SHP77 treated with DMSO at 0.1 percent for 48 hours (cell line): ENCODE measurements at places on chromosomes 2 and 18.

- DNase-seq = peak; percentile 5
Measured at GRCh38 chr2:18149660-18150246, 271.3 kb downstream of the KCNS3 start.

- DNase-seq = no peak
Measured at GRCh38 chr18:32891797-32892196, 119.0 kb upstream of the KLHL14 start.

DNA sequence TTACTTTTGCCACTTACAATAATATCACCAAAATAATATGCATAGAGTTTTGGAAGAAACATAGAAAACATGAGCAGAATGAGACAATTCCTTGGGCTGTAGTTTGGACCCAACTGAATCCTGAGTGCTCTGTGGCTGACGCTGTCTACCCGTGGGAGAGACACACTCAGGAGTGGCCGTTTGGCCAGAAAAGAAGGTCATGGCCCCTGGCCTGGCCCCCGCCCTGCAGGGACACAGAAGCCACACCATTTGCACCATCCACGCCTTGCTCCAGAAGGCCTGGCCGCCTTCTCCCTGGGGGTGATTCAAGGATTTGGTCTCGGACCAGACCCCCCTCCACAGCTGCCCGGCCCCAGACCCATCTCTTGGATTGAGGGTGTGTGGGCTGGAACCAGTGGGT is 6.4 kb upstream of the D2HGDH start:
- no peak for DNase-seq

- no peak for DNase-seq
Measured at GRCh38 chr18:61727241-61728193, 165.3 kb downstream of the RNF152 start.

GRCh38 chr2:222468346-222468745 is 44.0 kb downstream of the SGPP2 start:
- DNase-seq = no peak

DNA sequence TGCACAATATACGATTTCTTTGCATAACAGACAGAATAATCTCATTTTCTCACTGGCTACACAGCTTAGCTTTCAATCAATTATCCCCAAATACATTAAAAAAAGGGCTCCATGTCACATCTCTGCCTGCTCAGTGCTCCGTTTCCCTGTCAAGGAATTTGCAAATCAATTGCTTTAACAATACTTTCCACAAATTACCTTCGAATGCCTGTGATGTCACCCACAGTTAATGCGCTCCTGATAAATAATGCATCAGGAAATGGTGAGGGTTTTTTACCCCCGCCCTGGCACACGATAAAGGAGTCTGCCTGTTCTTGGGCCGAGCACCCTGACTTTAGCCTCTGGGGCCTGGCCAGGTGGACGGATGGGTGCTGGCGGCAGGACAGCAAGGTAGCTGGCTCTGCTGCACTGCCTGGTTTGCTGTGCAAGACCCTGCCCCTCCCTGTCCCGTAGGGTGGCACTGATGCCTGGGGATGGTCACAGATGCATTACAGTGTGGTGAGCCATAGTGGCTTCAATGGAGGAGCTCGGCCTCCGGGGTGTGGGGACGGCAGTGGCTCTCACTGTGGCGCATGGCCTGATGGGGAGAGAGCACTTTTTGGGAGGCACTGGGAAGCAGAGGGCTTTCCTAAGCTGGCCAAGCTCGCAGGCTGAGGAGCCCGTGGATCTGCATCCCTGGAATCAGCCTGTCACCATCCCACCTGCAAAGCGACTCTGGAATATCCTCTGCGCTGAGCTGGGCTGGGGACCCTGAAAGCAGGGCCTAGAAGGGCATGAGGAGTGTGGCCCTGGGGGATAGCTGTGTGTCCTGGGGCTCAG is 88.3 kb upstream of the HS6ST1 start:
- no peak for DNase-seq

DNA sequence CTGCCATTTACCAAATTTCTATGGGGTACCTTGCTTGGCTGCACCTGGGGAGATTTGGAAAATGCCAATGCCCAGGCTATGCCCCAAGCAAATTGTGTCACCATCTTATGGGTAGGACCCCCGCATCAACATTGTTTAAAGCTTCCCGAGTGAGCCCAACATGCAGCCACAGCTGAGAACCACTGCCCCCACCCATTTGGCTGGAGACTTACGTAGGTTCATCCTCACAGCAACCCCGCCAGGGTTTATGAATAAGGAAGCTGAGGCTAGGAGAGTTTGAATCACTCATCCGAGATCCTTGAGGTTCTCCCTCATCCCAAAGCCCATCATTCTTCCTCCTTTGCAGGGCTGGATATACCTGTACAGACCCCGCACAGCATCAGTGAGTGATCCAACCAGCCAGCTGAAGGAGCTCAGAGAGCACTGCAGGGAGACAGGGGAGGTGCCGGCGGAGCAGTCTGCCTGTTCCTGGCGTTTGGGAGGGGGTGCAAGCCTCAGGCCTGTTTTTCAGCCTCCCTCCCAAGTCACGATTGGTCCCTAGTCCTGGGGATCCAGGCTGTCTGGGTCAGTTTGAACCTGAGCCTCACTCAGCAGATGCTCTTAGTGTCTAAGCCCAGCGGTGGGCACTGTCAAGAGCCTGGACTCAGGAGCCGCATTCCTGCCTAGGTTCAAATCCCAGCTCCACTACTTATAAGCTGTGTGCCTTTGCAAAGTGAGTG is 164.9 kb downstream of the SMAD7 start:
- no peak for DNase-seq

GRCh38 chr18:79749251-79750191 is 48.2 kb upstream of the KCNG2 start:
- no peak for DNase-seq

GRCh38 chr2:149167941-149168340 is 129.4 kb downstream of the LYPD6B start:
- no peak for DNase-seq

DNA sequence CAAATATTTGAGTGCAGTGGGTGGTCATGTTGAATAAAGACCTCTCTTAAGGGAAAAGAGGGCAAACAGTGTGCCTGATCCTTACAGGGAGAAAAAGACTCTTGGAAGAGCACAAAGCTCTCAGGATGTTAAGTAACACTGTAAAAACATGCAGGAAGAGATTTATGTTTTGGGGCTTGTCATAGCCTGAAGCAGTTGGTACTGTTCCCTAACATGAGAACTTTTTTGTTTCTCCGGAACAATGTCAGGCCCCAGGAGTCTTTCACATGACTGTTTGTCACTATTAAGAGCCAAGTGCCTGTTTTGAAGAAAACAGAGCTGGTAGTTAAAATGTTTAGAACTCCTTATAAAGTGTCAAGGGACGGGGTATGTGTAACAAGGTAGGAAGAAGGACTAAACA is 83.7 kb upstream of the B3GNT2 start:
- no peak for DNase-seq

DNA sequence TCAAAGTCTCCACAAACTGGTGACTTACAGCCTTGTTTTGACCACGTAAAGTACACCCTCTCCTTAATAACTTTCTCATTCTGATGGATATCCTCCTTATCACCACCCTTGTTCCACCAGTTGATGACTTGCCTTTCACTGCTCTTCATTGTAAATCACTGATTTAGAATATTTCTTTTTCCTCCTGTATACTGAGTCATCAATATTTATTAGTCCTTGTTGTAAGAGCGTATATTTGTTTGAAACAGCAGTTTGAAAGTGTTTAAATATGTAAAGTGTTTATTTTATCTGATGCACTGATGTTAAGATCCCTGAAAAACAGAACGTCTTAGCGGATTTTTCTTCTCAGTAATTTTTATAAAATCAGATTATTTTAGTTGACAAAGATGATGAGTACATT is 34.2 kb upstream of the DYSF start:
- DNase-seq = no peak

DNA sequence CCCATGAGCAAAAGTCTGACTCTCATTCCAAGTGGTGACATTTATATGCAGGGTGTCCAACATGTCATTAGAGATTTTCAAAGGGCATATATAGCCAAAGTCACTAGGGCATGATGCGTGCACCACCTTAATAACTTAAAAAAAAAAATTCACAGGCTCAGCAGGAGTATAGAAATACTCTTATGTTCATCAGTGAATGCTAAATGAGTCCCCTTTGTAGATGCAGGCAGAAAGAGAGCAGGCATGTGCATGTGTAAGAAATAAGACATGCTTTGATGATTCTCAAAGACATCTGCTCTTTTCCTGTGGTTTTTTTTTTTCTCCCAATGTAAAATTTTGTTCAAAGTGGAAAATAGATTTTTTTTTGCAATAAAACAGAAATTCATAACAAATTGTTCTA is 112.3 kb upstream of the AQP4 start:
- DNase-seq = no peak

DNA sequence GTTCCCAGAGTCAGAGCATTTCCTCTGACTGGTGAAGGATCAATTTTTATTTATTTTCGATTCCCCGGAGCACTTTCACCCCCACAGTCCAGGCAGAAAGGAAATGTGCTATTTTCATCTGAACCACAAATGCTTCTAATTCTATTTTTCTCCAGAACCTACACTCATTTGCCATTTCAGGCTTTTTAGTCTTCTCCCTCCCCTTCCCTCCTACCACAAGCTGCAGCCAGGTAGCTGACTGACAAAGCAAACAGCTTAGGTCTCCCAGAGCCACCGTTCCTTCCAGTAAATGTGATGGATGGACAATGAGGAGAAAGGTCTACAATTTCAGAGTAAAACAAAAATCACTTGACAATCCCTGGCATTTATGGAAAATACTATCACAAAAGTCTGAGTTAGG is 76.9 kb downstream of the KLF7 start:
- peak; percentile 61 for DNase-seq

- no peak for DNase-seq
Measured at GRCh38 chr2:106065983-106066820, 127.9 kb downstream of the UXS1 start.

GRCh38 chr2:25567406-25567805 is 106.0 kb downstream of the DTNB start:
- peak; percentile 6 for DNase-seq

GRCh38 chr2:240507778-240508251 is 50.0 kb downstream of the ANKMY1 start:
- no peak for DNase-seq

GRCh38 chr18:57953883-57954282 is 90.1 kb upstream of the NEDD4L start:
- DNase-seq = no peak

GRCh38 chr2:232174662-232175061 is 203.9 kb upstream of the ALPP start:
- no peak for DNase-seq

DNA sequence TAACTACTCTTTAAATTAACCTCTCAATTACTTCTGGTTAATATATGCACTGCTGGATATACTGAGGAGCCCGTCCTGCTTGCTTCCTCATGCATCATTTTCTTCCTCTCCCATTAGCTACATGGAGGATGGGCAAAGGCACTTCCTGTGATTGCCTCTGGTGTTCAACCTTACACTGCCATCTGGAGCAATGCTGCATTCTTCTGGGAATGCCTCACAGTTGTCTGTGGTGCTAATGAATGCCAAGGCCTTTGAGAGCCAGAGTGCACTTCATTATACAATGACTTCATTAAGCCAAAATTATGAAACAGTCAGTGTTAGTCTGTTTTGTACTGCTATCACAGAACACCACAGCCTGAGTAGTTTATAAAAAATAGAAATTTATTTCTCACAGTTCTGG is 134.8 kb upstream of the DOCK10 start:
- no peak for DNase-seq

GRCh38 chr2:44275927-44276303 is 635 bp downstream of the SLC3A1 start:
- no peak for DNase-seq

GRCh38 chr2:59936048-59936447 is 617.4 kb downstream of the BCL11A start:
- no peak for DNase-seq

DNA sequence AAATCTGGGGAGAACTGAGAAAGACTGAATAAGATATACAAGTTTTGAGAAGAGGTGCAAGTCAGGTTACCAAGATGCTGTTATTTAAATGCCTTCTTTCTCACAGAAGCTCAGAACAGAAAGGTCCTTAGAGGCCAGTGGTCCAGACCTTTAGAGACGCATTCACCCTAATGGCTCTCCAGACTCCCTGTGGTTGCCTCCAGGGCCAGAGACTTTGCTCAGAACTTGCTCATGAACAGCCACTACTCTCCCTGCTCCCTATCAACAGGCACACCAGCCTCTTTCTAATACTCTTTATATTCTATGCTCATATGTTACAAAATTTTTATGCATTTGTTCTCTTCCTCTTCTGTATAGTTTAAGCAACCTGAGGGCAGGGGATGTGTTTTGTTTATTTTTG is 349.0 kb upstream of the TNP1 start:
- no peak for DNase-seq

GRCh38 chr2:236512902-236513435 is 56.7 kb upstream of the ACKR3 start:
- peak; percentile 11 for DNase-seq

DNA sequence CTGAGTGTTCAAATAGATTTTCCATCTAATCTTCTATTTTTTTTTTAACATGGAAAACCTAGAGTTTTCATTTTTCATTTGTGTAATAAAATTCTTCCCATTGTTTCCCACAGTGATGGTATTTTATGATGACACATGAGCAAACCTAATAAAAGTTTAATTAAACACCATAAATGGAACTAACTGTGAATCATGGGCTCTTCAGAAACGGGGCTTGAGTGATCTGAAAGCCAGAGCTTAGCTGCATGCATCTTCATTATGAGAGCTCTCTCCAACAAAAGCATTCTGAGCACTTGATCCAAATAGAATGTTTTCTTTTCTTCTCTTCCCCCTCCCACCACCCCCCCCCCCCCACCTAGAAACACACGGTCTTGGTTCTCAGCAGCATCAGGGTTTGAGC is 82.1 kb upstream of the REV1 start:
- no peak for DNase-seq

DNA sequence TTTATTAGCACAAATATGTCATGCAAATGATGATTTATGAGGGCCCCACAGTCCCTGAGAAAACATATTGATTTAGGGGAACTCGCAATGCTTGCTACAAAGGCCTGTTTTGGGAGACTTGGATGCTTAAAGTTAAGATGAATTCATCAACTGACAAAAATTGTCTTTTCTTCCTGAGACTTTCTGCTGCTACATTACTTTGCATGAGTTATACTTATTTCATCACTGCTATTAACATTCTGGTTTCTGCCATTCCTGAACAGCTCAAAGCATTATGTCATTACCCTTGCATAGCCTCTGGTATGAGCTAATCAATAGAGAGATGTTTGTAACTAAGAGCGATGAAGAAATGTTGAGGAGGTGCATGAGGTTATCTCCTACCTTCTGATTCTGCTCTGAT is 74.4 kb downstream of the SOX11 start:
- DNase-seq = no peak

DNA sequence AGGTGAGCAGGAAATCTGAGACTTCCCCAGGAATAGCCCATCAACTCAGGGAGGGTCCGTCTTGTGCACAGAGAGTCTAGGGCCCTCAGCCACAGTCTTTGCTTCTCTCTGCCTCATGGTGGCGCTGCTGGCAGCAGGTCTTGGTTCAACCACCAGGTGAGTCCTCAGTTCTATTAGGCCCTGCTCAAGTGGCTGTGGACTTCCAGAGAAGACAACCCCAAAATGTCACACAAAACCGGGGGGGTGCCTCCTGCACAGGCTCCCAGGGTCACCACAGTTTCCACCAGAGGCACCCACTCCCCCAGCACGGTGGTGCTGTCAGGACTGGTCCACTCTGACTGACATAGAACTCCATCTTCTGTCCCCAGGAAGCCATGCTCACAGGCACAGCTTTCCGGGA is 2.4 kb upstream of the CHRNG start:
- DNase-seq = no peak
